ENCODE measurements at places on chromosomes 4 and X.
A peak's percentile ranks its signal among the peaks of the same experiment; 100 is the strongest.

DNA sequence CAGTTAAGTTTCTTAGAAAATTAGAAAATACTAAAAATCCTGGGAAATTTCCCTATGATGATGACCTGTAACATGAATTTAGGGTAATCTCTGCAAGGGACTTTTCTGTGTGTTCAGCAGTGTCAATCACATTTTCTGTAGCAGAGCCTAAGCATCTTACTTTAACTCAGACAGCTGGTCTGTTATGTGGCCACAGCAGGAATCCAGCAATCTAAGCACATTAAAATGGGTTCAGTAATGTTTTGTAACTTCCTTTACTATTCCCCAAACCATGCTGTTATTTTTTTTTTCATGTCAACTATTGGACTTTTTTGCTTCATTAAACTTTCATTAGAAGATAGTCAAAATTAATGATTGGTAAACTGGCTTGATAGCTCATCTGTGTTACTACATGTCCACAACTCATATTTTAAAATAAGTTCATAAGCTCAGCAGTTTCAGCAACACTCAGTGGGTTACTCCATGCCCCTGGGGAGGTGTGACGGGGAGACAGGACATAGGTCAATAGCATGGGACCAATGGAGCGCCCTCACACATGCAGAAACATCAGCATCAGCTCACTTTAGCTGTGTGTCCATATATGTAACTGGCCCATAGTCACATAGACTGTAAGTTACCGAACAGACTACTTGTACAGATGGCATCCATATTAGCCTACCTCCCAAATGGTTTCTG lies 168.0 kb upstream of the PACRGL start:
- no peak for DNase-seq
- no peaks in the 10 kb centered on the region for H3K36me3 ChIP-seq
- H3K4me3 ChIP-seq: no peak overlapping the region

DNA sequence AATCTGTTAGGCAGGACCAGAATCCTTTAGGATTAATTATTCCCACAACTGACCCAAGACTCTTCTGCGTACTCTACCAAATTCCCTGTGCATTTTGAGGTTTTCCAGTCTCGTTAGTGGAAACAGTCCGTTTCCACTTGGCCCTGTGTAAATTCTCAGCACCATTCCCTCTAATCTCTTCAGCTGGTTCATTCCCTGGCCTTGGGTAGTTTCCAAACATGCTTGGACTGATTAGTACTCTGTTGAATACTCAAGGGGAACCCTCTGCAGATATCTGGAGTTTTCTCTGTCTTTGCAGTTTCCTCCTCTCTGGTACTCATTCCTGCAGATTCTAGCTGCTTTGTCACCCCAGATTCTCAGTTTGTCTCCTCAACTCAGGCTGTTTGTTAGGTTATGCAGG lies 80.4 kb downstream of the ZFX start:
- no peaks in the 10 kb centered on the region for H3K36me3 ChIP-seq
- no peaks in the 10 kb centered on the region for H3K4me1 ChIP-seq
- H3K4me3 ChIP-seq: no peak overlapping the region
- no peak for DNase-seq
- no peak overlapping the region for H3K27ac ChIP-seq

GRCh38 chr4:3440979-3441500 lies 728 bp upstream of the HGFAC start:
- H3K4me1 ChIP-seq: peaks cover 26% of the 10 kb centered on the region
- H3K4me3 ChIP-seq: no peak overlapping the region
- no peaks in the 10 kb centered on the region for H3K36me3 ChIP-seq
- H3K27ac ChIP-seq: no peak overlapping the region
- no peaks in the 10 kb centered on the region for H3K27me3 ChIP-seq

DNA sequence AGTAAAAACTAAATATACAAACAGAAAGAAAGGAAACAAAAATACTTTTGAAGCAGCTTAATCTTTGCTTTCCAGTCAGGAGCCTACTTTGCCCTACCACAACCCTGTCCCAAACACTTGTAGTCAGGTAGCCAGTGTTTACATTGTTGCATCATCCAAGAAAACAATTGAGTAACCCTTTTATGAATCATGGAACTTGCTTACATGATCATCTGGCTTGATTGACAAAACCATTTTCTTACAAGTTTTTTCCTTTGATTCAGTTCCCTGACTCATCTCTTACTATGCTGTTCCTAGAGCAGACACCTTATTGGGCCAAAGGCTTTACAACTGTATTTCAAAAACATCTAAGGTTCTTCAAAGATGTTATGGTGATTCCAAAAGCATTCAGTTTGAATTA lies 740.1 kb downstream of the KLHL13 start:
- no peak overlapping the region for H3K27ac ChIP-seq
- H3K4me1 ChIP-seq: no peaks in the 10 kb centered on the region
- no peak for DNase-seq
- H3K36me3 ChIP-seq: no peaks in the 10 kb centered on the region
- no peak overlapping the region for H3K4me3 ChIP-seq

GRCh38 chr4:100360211-100360610 lies 157.6 kb downstream of the EMCN start:
- no peak overlapping the region for H3K4me3 ChIP-seq
- H3K27me3 ChIP-seq: no peaks in the 10 kb centered on the region
- H3K36me3 ChIP-seq: no peaks in the 10 kb centered on the region
- H3K27ac ChIP-seq: no peak overlapping the region
- H3K4me1 ChIP-seq: no peaks in the 10 kb centered on the region

- no peak for DNase-seq
- no peaks in the 10 kb centered on the region for H3K36me3 ChIP-seq
- H3K27me3 ChIP-seq: no peaks in the 10 kb centered on the region
- H3K4me3 ChIP-seq: no peak overlapping the region
- no peak overlapping the region for H3K27ac ChIP-seq
These were observed 214.9 kb downstream of the CXXC4 start for GRCh38 chr4:104279744-104280143.

DNA sequence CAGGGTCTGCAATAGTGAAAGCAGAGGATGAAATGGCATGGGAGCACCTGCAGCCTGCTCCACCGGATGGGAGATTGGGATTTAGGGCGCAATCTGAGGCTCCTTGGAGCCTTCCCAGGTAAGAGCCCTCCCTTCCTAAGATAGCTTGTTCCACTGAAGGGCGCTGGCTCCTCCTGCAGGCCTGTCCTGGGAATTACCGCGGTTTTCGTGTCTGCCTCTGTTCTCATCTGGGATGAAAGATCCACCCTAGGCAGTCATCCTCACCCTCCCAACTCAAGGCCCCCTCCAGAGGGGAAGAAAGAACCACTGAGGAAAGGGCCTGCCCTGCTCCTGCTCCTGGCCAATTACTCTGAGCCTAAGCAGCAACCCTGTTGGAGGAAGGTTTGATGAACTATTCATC lies 547.5 kb downstream of the SMARCA1 start:
- H3K4me3 ChIP-seq: no peak overlapping the region
- no peak for DNase-seq
- no peak overlapping the region for H3K27ac ChIP-seq

GRCh38 chr4:56220261-56220660 lies 167.0 kb downstream of the AASDH start:
- H3K4me1 ChIP-seq: no peaks in the 10 kb centered on the region
- no peak overlapping the region for H3K27ac ChIP-seq
- no peaks in the 10 kb centered on the region for H3K27me3 ChIP-seq
- no peak overlapping the region for H3K4me3 ChIP-seq
- H3K36me3 ChIP-seq: no peaks in the 10 kb centered on the region

DNA sequence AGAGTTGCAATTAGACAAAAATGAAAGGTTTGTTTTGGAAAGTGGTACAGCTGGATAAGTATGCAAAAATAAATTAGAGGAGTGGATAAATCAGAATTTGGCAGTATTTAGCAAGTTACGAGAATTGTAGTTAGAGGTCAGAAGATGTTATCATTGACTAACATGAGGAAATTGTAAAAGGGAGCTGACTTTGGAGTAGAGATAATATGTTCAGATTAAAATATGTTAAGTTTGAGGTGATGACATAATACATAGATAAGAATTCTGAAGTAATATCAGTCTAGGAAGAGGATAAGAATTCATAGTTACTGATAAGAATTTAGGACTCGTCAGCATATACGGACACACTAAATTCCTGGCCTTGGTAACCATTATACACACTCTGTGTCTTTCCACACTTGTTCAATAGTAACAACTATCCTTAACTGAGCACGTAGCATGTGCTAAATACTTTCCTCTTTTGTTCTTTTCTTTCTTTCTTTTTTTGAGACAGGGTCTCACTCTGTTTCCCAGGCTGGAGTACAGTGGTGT lies 4.1 kb upstream of the EPGN start:
- H3K27ac ChIP-seq: no peak overlapping the region
- H3K4me1 ChIP-seq: no peaks in the 10 kb centered on the region
- H3K27me3 ChIP-seq: no peaks in the 10 kb centered on the region
- DNase-seq: no peak
- H3K36me3 ChIP-seq: no peaks in the 10 kb centered on the region

DNA sequence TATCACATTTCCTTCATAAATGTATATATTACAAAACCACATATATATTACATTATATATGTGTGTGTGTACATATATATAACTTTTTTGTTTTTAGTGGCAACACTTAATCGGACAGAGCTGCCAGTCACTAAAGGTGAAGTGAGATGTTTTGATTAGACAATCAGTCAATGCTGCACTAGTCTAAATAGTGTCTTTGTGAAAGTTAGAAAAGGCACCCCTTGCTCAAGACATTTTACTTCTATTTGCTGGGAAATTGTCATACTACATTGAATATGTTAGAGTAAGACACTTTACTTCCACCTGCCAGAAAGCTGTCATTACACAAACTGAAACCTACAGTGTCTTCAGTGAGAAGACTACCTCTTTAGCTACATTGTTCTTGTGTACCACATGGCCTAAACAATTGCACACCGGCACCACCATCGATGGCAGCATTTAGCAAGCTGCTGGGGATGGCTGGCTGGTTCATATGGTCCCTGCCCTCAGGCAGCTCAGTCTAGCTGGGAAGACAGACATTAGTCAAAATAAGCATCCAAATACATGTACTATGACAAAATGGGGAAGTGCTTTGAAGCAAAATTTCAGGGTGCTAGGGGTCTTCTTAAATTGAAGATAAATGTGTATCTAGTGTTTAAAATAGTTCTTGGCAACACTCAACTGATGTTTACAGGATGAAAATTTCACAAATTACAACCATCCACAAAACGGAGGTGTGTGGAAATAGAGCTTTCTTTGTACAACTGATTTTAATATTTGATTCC lies 148.1 kb upstream of the GATB start:
- no peak overlapping the region for H3K27ac ChIP-seq
- H3K27me3 ChIP-seq: no peaks in the 10 kb centered on the region
- no peak overlapping the region for H3K4me3 ChIP-seq

- no peak for DNase-seq
- H3K36me3 ChIP-seq: no peaks in the 10 kb centered on the region
- H3K27ac ChIP-seq: no peak overlapping the region
- H3K4me3 ChIP-seq: no peak overlapping the region
- H3K27me3 ChIP-seq: no peaks in the 10 kb centered on the region
These were observed 320.9 kb downstream of the EVC2 start for GRCh38 chr4:5387457-5387856.

GRCh38 chrX:48035891-48036290 lies 29.1 kb downstream of the SPACA5 start:
- no peaks in the 10 kb centered on the region for H3K4me1 ChIP-seq
- no peaks in the 10 kb centered on the region for H3K27me3 ChIP-seq
- no peak overlapping the region for H3K4me3 ChIP-seq
- H3K36me3 ChIP-seq: no peaks in the 10 kb centered on the region

- H3K27me3 ChIP-seq: no peaks in the 10 kb centered on the region
- H3K27ac ChIP-seq: peak overlapping the region; percentile 27
- H3K4me3 ChIP-seq: no peak overlapping the region
- no peaks in the 10 kb centered on the region for H3K36me3 ChIP-seq
These were observed 92.8 kb downstream of the CBR4 start for GRCh38 chr4:168917138-168917779.

Measured in vagina (tissue), 2 donors.